ENCODE measurements at places on chromosomes 2 and 18. TPM values are rescaled to one million over a fixed set of nuclear protein-coding genes. Genes with fewer than 3 reads are reported as not detected.

DNA sequence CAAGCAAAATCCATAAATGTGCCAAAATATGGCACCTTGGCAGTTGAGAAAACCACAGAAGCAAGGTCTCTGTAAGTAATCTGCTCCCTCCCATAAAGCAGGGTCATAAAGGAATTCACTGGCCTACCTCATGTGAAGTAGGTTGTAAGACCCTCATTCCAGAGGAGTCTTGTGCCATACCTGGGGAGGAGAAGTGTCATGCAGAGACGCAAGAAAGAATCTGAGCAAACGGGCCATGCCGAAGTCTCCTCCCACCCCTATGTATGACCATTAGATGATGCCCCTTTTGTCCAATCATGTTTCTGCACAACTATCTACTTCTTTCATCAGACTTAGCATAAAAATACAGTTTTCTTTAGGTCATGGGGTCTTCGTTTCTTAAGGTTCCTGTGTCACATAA lies 14.6 kb downstream of the NMUR1 start:
- H3K4me1 ChIP-seq: peaks cover 15% of the 10 kb centered on the region
- no peaks in the 10 kb centered on the region for H3K36me3 ChIP-seq
- peak; percentile 14 for DNase-seq
- no peak overlapping the region for H3K27ac ChIP-seq
- H3K27me3 ChIP-seq: no peaks in the 10 kb centered on the region

- H3K4me3 ChIP-seq: no peak overlapping the region
- DNase-seq: no peak
- H3K27ac ChIP-seq: no peak overlapping the region
- H3K27me3 ChIP-seq: peaks cover 20% of the 10 kb centered on the region
- no peaks in the 10 kb centered on the region for H3K36me3 ChIP-seq
- no peaks in the 10 kb centered on the region for H3K4me1 ChIP-seq
Observed at GRCh38 chr2:129806990-129807389, 172.5 kb upstream of the RAB6C start.

- no peaks in the 10 kb centered on the region for H3K4me1 ChIP-seq
- DNase-seq: no peak
- H3K36me3 ChIP-seq: no peaks in the 10 kb centered on the region
- H3K4me3 ChIP-seq: no peak overlapping the region
Observed at GRCh38 chr2:151379169-151379568, 21.8 kb downstream of the TNFAIP6 start.

- no peaks in the 10 kb centered on the region for H3K36me3 ChIP-seq
- no peak overlapping the region for H3K4me3 ChIP-seq
- no peak overlapping the region for H3K27ac ChIP-seq
- no peaks in the 10 kb centered on the region for H3K27me3 ChIP-seq
- DNase-seq: no peak
- peaks cover 15% of the 10 kb centered on the region for H3K4me1 ChIP-seq
Observed at GRCh38 chr2:44084850-44085249, 83.8 kb upstream of the PPM1B start.

DNA sequence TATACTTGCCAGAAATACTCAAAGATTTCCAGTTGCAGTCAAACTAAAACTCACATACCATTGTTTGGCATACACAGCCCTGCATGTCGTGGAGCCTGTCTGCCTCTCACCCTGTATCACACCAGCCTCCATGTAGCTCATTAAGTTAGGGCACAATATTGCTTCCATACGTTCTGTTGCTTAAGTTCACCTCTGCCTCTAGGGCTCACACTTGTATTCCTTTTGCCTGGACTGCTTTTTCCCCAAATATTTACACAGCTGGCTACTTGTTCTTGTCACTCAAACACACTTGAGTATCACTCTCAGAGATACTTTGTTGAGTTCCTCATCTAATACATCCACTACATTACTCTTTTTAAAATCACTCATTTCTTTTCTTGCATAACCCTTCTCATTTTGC lies 83.1 kb downstream of the PTH2R start:
- H3K27me3 ChIP-seq: no peaks in the 10 kb centered on the region
- no peaks in the 10 kb centered on the region for H3K36me3 ChIP-seq
- no peaks in the 10 kb centered on the region for H3K4me1 ChIP-seq
- no peak for DNase-seq
- no peak overlapping the region for H3K27ac ChIP-seq

- no peaks in the 10 kb centered on the region for H3K4me1 ChIP-seq
- H3K27me3 ChIP-seq: peaks cover under 1% of the 10 kb centered on the region
- H3K36me3 ChIP-seq: no peaks in the 10 kb centered on the region
- no peak for DNase-seq
Observed at GRCh38 chr2:86357392-86357963, 20.1 kb upstream of the REEP1 start.

- no peaks in the 10 kb centered on the region for H3K27me3 ChIP-seq
- no peak overlapping the region for H3K4me3 ChIP-seq
- no peaks in the 10 kb centered on the region for H3K36me3 ChIP-seq
- no peak for DNase-seq
Observed at GRCh38 chr18:31302991-31303390, 15.0 kb upstream of the DSG1 start.

GRCh38 chr2:36125702-36126101 lies 229.9 kb upstream of the CRIM1 start:
- no peak overlapping the region for H3K27ac ChIP-seq
- DNase-seq: no peak
- no peaks in the 10 kb centered on the region for H3K36me3 ChIP-seq

DNA sequence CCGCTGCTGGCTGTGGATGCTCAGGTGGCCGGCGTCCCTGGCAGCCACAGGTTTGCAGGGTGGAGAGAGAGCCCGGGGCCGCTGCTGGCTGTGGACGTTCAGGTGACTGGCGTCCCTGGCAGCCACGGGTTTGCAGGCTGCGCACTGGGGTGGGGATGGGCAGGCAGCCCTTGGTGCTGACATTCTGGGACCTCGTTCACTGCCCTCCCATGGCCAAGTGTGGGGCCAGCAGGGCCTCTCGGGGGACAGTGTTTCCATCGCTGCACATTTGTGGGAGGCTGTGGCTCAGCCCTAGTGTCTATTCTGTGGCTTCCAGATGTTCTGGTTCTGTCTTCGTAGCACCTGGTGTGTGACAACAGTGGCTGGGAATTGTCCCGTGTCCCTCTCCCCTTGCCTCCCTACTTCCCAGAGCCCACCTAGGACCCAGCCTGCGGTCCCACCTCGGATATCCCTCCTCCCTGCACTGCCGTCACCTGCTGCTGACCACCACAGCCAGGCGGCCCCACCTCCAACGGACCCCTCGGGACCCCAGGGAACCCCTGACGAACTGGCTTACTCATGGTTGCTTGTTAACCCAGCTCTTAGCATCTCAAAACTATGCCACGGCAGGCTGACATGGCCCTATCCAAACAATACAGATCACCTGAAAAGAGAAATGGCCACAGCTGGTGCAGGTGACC lies 915 bp downstream of the CROCC2 start:
- no peak overlapping the region for H3K27ac ChIP-seq
- no peak for DNase-seq
- H3K4me1 ChIP-seq: peaks cover 15% of the 10 kb centered on the region
- no peak overlapping the region for H3K4me3 ChIP-seq
- no peaks in the 10 kb centered on the region for H3K36me3 ChIP-seq
- H3K27me3 ChIP-seq: no peaks in the 10 kb centered on the region

GRCh38 chr18:39274535-39274934 lies 1708.9 kb upstream of the CELF4 start:
- no peak overlapping the region for H3K27ac ChIP-seq
- DNase-seq: no peak
- H3K27me3 ChIP-seq: no peaks in the 10 kb centered on the region
- no peaks in the 10 kb centered on the region for H3K4me1 ChIP-seq

The CPLX4 gene
- total RNA-seq: not detected

The SNED1 gene
- 14.9 TPM for total RNA-seq

The MC4R gene
- not detected for total RNA-seq

The CAVIN2 gene
- total RNA-seq: 5.0 TPM

The ASXL3 gene
- total RNA-seq: 1.3 TPM

The FOXD4L1 gene
- not detected for total RNA-seq
